Stimulated activated CD8-positive, alpha-beta memory T cell treated with anti-CD3 and anti-CD28 coated beads, Interleukin-15, amount 100 ng/mL, for 1 hour (primary cell): ENCODE measurements at places on chromosomes 7 and 10.

- no peak for DNase-seq
Observed at GRCh38 chr7:121011401-121011800, 22.9 kb downstream of the CPED1 start.

DNA sequence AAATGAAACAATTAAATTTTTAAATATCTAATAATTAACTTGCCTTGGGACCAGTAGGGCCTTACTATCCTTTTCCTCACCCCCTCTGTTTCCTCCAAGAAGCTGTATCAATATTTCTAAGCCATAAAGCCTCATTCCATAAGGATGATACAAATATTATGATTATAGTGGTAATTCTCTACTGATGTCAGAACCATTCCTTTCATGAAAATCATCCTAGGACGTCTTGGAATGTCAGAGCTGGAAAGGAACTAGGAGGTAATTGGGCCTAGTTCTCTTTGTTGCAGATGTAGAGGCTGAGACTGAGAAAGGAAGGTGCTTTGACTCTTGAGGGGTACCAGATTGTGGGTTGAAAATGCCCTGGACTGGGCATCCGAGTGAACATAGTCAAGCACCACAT, 766.7 kb upstream of the GHITM start:
- no peak for DNase-seq

DNA sequence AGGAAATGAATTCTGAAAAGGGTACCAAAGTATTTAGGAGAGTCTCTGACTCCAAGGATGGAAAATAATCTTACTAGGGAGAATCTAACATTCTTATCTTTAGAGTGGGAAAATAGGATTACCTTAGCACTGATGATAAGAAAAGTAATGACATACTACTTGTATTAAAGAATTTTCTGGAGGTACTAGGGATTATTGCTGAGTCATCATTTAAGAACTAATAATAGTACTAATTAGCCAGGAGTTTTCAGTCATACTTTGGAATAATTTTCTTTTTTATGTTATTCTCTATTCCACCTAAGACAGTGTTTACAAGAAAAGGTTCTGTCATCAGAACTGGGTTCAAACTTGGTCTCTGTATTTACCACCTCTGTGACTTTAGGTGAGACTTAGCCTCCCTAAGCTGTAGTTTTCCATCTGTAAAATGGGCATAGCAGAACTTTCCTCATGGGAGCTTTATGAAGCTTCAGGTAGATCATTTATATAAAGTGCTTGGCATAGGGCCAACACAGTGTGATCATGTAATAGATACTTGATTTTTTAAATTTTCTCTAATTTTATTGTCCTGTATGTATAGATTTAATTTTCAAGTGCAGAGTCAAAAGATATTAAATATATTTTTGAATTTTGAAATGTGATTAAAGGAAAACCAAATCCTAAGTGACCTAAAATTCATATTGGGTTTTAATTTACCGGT, 20.4 kb downstream of the ITGB8 start:
- no peak for DNase-seq

DNA sequence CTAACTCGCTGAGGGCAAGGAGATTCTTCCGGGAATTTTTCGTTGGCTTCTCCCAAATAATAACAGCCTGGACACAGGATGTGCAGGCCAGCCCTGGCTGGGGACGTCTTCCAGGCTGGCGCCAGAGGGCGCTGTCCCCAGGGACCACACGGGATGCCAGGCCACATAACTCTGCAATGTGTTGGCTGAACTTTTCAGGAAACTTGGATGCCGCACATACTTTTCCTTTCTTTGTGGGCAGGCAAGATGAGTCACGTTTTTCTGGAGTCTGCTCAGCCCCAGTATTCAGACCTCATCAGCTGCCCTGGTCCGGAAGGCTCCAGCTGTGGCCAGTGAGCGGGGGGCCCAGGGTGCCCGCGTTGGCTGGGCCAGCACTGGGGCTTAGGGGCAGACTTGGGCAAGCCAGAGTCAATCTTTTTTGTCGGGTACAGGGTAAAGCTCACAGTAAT, 122.7 kb downstream of the PRKAG2 start:
- no peak for DNase-seq

- DNase-seq, result no peak
Observed at GRCh38 chr7:159136013-159136412, 8.7 kb downstream of the VIPR2 start.

- no peak for DNase-seq
Observed at GRCh38 chr7:43721193-43721806, 8.0 kb downstream of the COA1 start.

- DNase-seq, result no peak
Observed at GRCh38 chr10:109029870-109030269, 893.4 kb downstream of the XPNPEP1 start.

GRCh38 chr10:6102128-6102527, 13.3 kb downstream of the RBM17 start:
- DNase-seq, result no peak

DNA sequence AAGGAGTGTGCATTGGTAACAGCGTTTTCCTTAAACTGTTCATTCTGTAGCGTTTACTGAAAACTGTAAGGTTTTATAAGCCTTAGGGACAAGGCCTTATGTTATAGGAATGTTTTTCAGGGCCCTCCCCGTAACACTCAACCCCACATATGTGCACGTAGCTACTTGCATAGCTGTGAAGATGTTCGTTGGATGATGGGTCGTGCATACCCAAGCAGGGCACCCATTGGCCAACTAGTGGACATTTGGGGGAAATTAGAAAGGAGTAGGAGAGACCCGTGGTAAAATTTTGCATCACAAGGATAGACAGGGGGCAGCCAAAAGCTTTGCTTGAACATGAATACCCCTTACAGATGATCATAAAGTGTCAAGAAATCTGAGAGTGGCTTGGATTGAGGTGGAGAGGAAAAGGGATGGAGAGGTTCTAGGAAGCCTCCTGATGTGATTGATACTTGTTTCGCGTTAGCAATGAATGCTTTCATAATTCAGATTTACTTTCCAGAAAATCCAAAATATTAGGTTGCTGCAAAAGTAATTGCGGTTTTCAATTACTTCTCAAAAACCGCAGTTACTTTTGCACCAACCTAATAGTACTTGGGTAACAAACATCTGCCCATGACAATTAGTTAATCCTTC, 878 bp downstream of the SEC61A2 start:
- DNase-seq, result no peak

- DNase-seq, result no peak
Observed at GRCh38 chr10:131700032-131700431, 200.8 kb upstream of the PPP2R2D start.

GRCh38 chr7:33511778-33512177, 382.4 kb downstream of the BBS9 start:
- DNase-seq, result no peak

DNA sequence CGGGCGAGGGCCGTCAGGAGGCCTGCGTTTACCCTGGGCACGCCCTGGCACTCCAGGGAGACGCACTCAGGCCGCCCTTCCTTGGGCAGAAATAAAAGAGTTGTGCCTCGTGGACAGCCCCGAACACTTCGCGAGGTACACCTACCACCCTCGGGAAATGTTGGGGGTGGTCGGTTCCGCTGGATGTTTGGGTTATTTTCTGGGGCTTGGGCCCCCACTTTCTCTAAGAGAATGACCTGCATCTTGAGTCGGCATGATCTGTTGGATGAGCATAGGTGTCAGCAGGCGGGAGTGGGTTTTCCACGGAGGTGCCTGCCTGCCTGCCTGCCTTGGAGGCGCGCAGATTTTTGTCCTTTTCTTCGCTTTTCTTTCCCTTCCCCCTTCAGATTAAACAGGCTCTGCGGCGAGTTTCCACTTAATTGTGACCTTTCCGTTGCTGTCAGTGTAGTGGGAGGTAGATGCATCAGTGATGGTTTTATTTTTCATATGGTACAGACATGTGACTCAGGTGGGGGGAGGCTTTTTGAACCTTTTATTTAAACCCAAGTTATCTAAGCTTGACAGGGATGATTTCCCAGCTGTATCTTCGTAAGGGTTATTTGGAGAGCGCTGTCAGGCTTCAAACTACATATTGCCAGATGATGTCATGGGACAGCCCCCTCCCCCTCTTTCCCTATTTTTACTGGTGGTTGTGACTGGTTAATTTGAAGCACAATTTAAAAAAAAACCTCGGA, 661 bp downstream of the HECTD2 start:
- no peak for DNase-seq

GRCh38 chr7:96016056-96016586, 243.8 kb downstream of the DYNC1I1 start:
- DNase-seq, result no peak

- no peak for DNase-seq
Observed at GRCh38 chr10:6701289-6701688, 121.2 kb upstream of the PRKCQ start.

GRCh38 chr10:60732198-60732806, 46.0 kb upstream of the CDK1 start:
- no peak for DNase-seq

- no peak for DNase-seq
Observed at GRCh38 chr7:66747881-66748511, 7.5 kb downstream of the RABGEF1 start.

DNA sequence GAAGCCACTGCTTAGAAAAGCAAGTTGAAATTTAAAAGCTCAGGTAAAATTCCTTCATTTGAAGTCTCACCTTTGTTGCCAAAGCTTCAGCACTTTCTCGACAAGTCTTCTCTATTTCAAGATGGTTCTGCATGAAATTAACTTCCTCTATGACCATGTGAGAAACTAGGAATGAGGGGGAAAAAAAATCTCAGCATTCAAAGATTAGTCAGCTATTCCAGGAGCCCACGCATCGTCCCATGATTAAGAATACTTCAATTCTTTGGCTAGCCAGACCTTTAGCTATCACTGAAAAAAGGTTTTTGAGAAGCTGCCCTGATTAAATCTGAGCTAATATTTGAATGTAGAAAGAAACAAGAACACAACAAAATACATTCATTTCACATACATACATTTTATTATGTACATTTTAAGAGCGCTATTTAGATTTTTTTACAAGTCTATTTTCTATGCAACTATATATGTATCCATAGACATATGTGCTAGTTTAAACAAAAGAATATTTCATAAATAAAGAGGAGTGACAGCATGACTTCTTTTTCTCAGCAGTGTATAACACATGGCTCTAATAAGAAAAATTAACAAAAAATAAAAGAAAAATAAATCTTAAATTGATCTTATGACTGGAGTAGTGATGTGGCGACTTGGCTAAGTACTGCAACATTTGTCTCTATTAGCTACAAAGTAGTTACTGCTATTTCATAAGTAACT, 44.8 kb downstream of the SHTN1 start:
- DNase-seq, result no peak

GRCh38 chr10:6232225-6232807, 29.6 kb downstream of the PFKFB3 start:
- DNase-seq, result no peak

- DNase-seq, result no peak
Observed at GRCh38 chr7:118467381-118467780, 242.9 kb downstream of the ANKRD7 start.

DNA sequence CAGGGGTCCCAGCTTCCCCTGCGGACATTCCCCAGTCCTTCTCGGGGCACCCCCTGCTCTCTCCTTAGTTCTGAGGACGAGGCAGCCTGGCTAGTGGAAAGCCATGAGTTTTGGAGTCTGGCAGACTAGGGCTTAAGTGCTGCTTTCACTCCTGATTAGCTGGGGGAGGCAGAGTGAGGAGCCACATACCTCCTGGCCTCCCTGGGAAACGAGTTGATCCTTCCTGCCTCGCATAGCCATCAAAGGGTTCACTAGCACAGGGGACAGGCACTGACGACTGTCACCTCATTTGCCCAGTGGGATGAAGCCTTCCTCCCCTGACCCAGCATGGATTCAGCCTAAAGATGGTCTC, 402.5 kb downstream of the RPS24 start:
- no peak for DNase-seq

- no peak for DNase-seq
Observed at GRCh38 chr7:140495514-140496097, 16.3 kb upstream of the MKRN1 start.

GRCh38 chr10:127968027-127968441, 61.1 kb downstream of the PTPRE start:
- DNase-seq, result no peak
